ENCODE measurements at places on chromosomes 7 and 10.
A peak's percentile ranks its signal among the peaks of the same experiment; 100 is the strongest.

- no peak for DNase-seq
Measured at GRCh38 chr7:159125955-159126270, 18.8 kb downstream of the VIPR2 start.

- DNase-seq, result no peak
Measured at GRCh38 chr10:133044401-133044811, 43.3 kb upstream of the ADGRA1 start.

- peak; percentile 38 for DNase-seq
Measured at GRCh38 chr7:36784991-36785940, 61.0 kb upstream of the AOAH start.

- no peak for DNase-seq
Measured at GRCh38 chr7:102012941-102013461, 195.6 kb downstream of the CUX1 start.

GRCh38 chr10:13213163-13213562, 21.0 kb downstream of the UCMA start:
- DNase-seq, result no peak

DNA sequence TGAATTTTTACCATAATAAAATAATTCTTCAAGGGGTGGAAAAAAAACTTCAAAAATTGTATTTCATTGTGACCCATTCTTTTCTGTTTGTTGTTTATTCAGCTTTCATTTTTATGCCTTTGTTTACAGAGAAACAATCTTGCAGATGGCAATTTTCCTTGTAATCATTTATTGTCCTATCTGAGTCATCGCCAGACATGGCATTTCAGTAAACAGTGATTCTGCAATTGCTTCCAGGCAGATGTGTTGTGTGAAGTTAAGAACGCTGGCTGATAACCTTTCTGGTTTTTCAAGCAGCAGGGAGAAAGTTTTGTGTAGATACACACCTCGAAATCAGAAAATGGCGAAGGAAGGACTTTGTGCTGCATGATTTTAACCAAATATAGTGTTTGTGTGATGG, 80.7 kb upstream of the RPA3 start:
- DNase-seq, result no peak

DNA sequence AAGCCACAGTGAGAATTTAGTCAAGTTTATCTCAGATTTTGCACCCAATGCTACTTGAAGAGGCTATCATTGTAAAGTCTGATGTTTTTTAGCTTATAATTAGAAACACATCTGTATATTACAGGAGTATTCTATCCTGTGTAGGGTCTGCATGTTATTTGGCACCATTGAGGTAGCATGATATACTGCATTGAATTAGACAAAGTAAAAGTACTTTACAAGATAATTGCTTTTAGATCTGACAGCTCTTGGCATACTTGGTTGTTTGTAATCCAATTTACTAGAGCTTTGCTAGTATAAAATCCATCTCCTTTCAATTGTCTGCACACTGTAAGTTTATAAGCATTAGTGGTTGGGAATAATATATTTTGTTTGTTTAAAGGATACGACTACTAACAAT, 714.3 kb downstream of the ANKRD7 start:
- DNase-seq, result no peak

- DNase-seq, result no peak
Measured at GRCh38 chr10:128072941-128073645, 53.1 kb downstream of the MKI67 start.

DNA sequence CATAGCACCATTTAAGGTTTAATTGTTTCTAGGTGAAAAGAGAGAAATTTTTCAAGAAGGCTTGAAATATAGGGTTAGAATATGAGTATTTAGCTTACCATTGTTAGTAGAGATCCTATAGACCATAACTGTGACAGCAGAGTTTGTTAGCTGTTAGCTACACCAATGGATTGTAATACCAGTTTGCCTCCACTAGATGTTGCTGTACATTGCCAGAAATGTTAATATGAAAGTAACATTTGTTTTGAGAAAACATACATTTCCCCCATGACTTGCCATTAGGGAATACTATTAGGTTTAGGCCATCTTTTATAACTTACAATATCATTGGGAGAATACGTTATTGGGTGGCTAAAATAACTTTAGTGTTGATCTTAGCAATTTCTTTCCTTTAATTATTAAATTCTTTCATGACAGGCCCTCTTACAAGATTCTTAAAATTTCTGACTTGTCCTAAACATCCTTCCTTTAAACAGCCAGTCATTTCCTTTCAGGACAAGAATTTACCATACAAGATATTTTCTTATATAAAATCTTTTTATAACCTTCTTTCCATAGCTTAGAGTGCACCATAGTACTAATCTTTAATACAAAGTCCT, 39.5 kb downstream of the ZNF117 start:
- DNase-seq, result no peak

DNA sequence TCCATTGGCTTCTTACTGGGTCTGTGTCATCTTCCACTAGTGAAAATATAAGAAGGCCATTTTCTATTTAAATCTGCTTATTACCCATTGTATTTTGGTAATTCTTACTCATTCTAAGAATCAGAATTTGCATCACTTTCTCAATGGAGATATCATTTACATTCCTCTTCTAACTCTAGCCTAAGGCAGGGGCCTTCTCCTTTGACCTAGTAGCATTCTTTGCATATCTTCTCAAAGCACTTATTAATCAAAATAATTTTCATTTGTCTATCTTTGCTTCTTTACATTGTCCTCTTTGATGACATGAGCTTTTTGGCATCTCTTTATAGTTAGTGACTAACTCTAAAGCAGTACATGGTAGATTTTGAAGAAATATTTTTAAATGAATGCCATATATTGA, 400.9 kb upstream of the SEMA3D start:
- no peak for DNase-seq

GRCh38 chr10:11178606-11179515, 161.2 kb downstream of the CELF2 start:
- peak; percentile 79 for DNase-seq

- DNase-seq, result no peak
Measured at GRCh38 chr7:134709197-134709596, 62.5 kb downstream of the BPGM start.

DNA sequence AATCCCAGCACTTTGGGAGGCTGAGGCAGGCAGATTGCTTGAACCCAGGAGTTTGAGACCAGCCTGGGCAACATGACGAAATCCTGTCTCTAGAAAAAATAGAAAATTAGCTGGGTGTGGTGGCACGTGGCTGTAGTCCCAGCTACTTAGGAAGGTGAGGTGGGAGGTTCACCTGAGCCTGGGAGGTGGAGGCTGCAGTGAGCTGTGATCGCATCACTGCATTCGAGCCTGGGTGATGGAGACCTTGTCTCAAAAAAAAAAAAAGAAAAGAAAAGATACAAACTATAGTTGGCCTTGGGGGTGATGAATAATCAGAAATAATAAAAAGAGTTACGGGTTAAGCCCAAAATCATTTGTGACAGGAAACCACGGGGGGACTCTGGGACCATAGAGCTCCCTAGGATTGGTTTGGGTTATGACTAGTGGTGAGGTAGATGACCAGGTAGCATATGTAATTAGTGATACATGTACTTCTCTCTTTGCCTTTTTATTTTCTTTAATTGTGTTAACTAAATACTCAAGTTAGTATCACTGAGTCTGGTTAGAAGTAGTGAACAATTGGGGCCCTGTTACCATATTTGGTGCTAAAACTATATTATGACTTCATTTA, 10.4 kb upstream of the ASCC1 start:
- DNase-seq, result no peak

DNA sequence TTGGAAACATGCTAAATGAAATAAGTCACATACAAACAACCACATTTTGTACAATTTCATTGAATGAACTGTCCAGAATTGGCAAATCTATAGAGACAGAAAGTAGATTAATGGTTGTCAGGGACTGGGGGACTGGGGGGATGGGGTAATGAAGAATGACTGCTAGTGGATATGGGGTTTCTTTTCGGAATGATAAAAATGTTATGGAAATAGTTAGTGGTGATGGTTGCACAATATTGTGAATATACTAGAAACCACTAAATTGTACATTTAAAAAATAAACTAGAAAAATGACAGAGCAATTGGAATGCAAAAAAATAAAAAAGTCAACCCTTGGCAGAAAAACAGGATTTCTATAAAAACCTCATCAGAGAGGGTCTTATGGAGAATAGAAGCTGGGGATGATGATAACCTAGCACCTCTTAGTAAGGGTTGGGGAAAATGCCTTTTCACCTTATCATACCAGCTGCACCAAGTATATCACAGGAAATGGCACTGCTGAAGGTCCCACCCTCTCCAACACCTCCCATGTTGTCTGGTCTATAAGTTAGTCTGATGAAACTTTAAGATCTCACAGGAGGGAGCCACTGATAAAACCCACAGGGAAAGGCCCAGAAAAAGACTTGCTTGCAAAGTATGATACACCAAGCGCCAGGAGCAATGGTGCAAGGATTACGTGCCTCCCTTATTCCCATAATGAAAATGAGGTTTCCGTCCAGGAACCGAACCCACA, 23.1 kb upstream of the JAZF1 start:
- no peak for DNase-seq

- DNase-seq, result no peak
Measured at GRCh38 chr7:11193131-11193867, 219.6 kb downstream of the PHF14 start.

GRCh38 chr7:26397796-26398426, 106.2 kb downstream of the SNX10 start:
- DNase-seq, result peak; percentile 33

- DNase-seq, result no peak
Measured at GRCh38 chr7:151869455-151869854, 7.5 kb downstream of the PRKAG2 start.

DNA sequence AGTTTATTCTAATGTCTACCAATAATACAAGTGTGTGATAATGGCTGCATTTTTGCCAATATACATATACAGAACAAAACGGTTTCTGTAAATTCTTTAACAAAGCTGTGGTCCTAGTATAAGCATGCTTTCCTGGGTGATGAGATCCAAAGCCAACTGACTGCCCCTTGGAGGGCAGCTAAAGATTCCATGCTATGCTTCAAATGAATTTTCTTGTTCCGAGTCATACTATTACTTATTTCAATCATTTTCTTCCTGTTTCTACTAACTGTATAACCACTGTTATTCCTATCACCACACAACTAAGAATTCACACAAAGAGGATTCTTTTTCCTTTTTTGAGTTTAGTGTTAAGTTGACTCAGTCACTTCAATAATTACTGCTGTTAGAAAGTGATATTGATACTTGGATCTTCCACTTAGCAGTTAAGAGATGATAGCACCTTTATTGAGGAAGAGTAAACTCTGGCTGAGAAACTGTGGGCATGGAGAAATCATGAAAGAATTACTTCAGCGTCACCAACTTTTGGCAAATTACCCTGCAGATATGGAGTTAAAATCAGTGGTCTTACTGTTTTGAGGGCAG, 197.5 kb downstream of the ARL4A start:
- DNase-seq, result no peak

GRCh38 chr10:71272056-71272771, 46.8 kb upstream of the SLC29A3 start:
- no peak for DNase-seq

DNA sequence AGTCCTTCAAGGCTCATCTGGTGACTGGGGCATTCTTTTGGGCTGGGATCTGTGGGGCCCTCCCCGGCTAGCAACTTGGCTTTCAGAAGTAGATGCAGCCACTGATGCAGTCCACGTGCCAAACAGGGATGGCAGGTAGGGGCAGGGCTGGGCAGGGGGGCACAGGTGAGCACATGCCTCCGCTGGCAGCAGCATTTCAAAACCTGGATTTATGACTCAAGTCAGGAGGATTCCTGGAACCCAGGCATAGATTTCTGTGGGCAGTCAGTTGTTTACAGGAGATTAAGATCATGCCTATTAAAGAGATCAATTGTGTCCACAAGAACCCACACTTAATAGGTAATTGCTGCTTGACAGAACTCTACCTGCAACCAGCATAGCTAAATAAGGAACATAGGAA, 839 bp upstream of the HABP2 start:
- DNase-seq, result no peak

- no peak for DNase-seq
Measured at GRCh38 chr10:110893559-110894179, 21.9 kb downstream of the PDCD4 start.

DNA sequence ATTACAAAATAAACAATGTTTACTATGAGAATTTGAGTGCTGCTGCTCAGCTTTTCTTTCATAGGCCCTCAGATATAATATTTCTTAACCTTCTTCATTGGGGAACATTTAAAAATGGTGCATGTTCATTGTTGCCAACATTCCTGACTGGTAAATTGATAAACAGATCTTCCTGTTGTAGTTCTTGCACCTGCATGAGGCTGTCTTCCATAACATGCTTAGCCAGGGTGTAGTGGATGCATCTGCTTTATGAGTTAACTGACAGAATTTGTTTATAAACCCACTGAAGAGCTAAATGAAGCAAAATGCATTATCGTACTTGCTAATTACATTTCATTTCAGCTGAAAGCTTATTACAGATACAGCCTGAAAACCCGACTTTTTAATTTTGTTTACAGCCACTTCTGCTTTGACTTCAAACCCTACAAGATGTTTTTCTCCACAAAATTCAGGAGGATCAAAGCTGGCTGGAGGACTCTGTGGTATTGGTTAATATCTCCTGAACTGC, 177.2 kb downstream of the SEM1 start:
- DNase-seq, result no peak

DNA sequence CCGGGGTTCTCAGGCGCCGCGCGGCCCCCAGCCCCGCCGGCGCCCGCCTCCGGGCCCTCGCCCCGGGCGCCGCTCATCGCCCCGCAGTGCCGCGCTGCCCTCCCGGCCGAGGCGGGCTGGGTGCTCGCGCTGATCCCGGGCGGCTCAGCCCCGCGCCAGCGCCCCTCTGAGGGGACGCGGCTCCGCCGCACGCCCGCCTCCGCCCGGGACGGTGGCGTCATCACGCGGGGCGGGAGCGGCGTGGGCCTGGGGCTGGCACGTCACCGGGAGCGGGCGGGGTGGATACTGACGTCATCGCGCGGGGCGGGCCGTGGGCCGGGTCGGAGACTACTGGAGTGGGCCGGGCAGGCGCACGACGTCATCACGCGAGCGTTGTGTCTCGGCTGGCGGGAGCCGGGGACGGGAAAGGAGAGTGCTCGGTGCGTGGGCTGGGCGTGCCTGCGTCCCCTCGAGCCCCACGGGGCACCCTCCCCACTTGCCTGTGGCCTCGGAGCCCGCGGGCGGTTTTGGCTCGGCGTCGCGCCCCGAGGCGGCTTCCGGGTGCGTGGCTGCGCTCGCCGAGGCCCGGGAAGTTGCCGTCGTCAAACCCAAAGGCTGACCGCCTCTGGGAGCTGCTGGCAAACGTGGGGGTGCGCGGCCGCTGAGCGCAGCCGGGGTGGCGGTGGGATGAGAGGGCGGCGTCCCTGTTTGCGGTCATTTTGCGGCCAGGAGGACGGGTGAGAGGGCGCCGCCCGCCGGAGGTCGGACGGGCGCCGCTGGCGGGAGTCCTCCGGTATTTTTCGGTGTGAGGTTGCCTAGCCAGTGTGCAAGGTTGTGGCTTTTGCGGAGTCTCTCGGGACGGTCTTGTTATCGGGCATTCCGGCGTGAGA, at the start of gene ESYT2:
Gene ESYT2 (minus strand): TSS at position 168 of the 869 bp plus-strand sequence. CDS start 91 bp downstream, at position 77.
- peak; percentile 100 for DNase-seq

- DNase-seq, result no peak
Measured at GRCh38 chr10:7272008-7272407, 138.8 kb downstream of the SFMBT2 start.

All from stimulated activated naive CD8-positive, alpha-beta T cell treated with anti-CD3 and anti-CD28 coated beads, Interleukin-15, amount 100 ng/mL, for 72 hours (primary cell).